Right kidney (tissue), 9 donors: ENCODE measurements at places on chromosomes 13 and 19.

DNA sequence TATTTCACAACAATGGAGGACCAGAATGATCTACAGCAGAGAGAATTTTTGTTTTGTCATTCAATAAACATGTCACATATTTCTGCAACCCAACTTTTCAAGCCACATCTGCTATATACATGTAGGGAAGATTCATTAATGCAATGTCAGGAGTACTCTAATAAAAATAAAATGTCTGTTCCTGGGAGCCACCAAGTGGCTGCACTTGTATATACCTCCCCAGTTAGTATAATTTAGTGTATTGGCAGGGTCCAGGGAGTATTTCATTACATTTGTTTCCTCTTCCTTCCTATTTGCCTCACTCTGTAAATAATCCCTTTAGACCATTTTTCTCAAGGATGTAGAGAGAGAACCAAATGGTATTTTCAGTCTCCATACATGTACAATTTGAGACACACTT is 1169.0 kb downstream of the DIAPH3 start:
- no peak for DNase-seq

DNA sequence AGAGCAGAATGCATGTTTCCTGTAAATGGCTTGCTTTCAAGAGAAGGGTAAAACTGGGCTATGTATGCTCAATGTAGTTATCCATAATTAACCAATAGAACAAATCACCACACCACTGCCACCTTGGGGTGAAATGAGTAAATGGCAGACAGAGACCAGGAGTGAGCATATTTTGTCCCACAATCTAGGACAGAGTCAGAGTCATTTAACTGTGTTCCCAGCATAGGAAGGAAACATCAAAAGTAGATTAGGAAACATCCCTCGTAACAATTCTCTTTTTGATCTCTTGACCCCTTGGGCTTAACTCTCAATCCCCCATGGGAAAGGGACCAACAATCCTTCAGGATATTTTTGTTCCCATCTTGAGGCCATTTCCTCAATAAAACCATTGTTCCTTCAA is 224.8 kb downstream of the NHLRC3 start:
- peak; percentile 18 for DNase-seq

GRCh38 chr13:48731957-48732569 is 78.3 kb downstream of the CYSLTR2 start:
- peak; percentile 41 for DNase-seq

GRCh38 chr13:33554919-33555791 is 262.8 kb upstream of the RFC3 start:
- no peak for DNase-seq

DNA sequence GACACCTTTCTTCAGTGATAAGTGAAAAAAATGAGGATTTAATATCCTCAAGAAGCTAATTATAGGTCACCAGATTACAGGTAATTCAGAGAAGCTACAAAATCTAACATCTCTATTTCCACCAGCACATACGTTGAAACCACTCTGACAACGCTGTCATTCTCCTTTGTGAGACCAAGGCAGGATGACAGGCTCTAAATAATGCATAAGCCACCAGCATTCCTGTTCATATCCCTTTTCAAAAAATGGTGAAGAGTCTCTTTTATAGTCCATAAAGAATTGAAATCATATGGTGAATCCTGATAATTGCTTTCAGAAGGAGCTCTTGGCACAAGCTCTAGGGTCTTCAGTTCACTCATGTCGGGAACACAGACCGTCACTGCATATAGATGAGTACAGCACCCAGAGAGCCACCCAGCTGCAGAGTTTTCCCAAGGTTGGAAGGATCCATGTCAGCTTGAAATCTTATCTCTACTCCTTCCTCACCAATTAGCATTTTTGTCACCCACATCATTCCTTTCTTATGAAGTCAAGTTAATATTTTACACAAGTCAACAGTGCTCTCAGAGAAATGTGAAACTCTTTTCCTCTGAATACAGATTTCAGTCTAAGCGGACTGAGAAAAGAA is 431.4 kb downstream of the TBC1D4 start:
- DNase-seq = no peak

- no peak for DNase-seq
Measured at GRCh38 chr19:39558624-39559117, 18.7 kb upstream of the EID2 start.

GRCh38 chr13:36515466-36515865 is 83.2 kb downstream of the CCNA1 start:
- no peak for DNase-seq

DNA sequence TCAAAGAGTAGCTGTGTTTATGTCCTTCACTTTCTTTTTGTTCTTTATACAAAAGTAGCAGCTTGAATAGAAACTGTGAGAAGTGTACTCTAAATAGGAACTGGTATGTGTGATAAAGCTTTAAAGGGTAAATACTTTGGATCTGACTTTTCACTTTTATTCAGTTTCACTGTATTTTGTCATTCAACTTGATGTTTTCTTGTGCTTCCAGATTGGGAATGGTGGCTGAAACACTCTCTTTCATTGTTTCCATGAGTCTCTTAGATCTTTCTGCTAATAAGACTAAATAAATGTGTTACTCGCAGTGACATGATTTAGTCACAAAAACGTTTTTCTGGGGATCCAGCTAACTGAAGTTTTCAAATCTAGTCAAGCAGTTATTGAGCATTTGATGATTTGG is 133.2 kb downstream of the GPC5 start:
- no peak for DNase-seq

- DNase-seq = no peak
Measured at GRCh38 chr19:19026299-19026971, 6.9 kb downstream of the SUGP2 start.

- no peak for DNase-seq
Measured at GRCh38 chr13:71879129-71879535, 12.1 kb upstream of the DACH1 start.

DNA sequence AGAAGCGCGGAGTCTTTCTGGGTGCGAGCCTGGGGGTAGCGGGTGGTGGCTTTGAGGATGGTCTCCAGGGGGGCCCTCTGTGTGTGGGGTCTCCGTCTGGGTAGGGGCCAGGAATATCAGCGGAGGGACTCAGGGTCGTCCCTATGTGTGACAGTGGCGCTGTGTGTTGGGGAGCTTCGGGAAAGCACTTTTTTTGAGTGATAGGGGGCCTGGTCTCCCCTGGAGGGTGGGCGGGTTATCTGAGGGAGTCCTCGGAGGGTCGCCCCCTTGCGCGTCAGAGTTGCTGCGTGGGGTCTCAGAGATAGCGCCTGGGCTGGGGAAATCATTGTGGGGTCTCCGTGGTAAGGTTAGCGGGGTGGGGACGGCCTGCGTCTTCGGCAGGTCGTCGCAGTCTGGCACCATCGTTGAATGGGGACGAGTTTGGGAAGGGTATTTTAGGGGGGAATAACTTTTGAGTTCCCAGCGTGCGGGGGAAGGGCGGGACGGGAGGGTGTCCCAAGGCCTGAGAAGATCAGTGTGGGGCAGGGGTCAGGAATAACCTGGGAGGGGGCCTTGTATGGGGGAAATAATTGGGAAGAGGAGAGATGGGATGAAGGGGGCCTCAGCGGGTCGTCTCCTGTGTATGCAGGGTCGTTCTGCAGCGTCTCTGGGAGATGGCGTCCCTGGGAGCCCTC is 857 bp downstream of the IER2 start:
- peak; percentile 61 for DNase-seq
